MCF 10A (cell line): ENCODE measurements at places on chromosomes 1 and 21.

DNA sequence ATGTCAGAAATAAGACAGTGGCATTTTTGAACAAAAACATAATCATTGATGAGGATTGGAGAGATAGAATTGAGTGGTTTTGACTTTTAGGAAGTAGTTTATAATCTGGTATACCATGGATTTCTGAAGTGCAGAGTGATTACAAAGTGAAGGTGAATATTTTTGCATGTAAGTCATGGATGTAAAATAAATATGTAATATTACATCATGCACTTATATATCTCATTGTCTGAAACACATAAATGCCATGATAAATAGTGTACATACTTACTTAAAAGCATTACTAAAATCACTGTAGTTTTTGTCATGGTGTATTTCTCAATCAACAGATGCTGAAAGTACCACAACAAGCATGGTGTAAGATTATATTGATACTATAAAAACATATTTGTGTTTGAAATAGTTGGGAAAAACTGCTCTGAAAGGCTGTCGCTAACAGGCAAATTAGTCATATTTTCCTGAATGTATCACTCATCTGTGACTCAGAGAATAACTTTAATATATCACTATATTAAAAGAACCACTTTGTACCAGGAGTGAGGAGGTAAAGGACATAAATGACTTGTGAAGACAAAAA is 24.8 kb upstream of the RGS18 start:
- peak; percentile 57 for DNase-seq

DNA sequence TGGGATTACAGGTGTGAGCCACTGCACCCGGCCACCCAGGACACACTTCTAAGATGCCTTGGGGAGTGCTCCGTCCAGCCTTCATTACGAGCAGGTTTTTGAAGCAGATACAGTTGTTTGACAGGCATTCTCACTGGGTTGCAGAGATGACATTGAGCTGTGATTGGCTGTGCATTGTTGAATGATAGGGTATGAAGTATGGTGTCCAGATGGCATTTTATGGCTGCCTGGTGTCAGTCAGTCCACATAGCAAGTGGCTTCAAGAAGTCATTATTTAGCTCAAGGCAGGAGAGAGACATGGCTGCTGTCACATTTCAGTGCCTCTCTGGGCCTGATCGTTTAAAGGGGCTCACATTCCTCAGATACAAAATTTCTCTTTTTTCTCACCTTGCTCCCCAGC is 14.8 kb upstream of the PADI2 start:
- no peak for DNase-seq

DNA sequence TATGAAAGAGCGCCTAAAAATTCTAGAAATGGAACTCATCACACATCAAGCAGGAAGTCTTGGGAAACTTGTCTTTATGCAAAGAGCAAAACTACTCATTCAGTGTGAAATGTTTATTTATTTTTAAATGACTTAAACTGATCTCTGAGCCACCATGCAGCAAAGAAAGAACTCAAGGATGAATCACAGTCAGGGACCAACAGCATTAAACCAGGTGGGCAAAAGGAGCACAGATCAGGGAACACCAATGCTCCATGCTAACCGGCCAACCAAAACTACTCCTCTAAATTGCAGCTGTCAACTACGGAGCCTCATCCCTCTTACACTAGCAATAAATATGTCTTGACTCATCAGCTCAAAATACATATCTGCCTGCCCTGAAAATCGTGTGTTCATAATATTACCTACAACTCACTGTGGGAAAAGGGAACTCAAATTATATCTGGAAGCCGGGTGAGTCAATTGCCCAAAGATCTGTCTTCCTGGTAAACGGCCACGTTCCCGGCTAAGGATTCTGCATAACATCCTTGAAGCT is 129.2 kb downstream of the PTPN14 start:
- DNase-seq, result peak; percentile 84

DNA sequence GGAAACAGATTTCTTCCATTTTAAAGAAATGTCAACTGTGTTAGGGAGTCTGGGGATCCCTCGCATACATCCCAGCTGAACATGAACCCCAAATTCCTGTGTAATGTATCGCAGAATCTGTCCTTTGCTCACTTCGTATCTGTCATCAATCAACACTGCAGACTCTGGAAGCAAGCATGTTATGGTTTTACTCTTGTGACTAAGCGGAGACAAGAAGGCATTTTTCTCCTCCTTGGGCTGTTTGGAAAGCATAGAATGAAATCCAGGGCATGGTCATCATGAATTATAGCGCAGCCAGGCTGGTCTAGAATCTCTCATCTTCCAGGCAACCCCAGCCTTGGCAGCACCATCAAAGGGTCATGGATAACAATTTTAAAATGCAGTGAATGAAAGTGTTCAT is 290.2 kb downstream of the KIF26B start:
- DNase-seq, result no peak

DNA sequence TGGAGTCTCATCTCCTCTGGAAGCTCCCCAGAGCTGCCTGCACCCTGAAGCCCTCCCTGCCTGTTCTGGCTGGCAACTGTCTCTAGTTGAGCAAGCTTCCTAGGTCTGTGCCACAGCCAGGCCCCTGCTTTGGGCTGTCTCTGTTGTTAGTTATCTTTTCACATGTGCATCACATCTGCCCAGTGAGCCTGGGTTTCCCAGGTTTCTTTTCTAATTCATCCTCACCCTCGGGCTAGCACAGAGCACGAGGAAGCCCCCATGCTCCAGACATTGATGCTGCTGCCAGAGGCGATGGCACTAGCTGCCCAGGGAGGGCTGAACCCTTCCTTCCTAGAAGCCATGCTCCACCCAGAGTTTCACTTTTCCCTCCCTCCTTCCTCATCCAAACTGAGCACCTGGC is 27.2 kb downstream of the RASSF5 start:
- DNase-seq, result no peak

DNA sequence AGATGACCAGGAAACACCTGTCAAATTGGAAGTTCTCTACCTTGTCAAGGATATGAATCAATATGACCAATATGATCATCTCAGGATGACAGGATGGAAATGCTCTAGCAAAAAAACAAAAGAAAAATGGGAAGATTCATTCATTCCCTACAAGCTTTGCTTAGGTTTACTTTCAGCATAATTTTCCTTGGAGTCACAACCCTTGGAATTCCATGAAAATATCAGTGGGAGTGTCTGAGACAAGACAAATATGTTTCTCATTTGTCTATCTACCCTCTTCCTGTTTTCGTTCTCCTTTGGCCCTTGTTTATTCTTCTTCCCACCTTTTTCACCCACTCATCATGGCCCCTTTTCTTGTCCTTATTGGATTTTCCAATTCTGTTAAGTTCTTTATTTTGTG is 50.6 kb downstream of the COLGALT2 start:
- no peak for DNase-seq

- DNase-seq, result no peak
These were observed 30.6 kb downstream of the POFUT2 start for GRCh38 chr21:45256912-45257672.

- no peak for DNase-seq
These were observed 25.5 kb upstream of the LYST start for GRCh38 chr1:235892202-235892601.

- peak; percentile 47 for DNase-seq
These were observed 43.8 kb downstream of the DDR2 start for GRCh38 chr1:162676087-162676486.

GRCh38 chr21:14825514-14825974 is 239.3 kb downstream of the NRIP1 start:
- no peak for DNase-seq

DNA sequence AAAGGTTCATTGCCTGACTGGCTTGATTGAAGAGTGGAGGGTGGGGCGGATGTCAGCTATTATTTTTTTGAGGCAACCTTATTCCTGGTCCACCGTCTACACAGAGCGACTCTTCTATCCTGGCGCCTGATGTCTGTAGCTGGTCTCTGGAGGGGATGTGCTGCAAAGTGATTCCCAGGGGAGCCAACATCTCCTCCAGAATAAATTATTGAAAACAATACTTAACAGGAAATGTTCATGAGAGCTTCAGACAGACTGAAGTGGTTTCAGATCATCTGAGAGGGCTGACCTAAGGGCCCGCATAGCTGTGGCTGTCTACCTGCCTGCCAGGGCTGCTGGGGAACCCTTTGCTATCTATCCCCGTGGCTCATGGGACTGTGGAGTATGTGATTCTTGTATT is 66.7 kb downstream of the TEX35 start:
- DNase-seq, result no peak

DNA sequence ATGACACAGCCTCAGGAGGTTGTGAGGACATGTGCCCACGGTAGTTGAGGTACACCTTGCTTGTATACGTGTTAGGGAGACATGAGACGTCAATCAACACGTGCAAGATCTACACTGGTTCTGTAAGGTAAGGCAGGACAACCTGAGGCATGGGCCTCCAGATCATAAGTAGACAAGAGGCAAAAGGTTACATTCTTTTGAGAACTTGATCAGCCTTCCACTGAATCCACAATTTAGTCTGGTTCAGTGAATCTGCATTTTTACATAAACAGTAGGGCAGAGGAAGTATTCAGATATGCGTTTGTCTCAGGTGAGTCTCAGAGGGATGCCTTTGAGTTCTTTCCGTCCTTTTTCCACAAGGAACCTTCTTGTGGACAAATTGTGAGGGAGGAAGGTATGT is 348.9 kb downstream of the ASTN1 start:
- DNase-seq, result no peak

- DNase-seq, result no peak
These were observed 7.7 kb downstream of the S100PBP start for GRCh38 chr1:32825181-32825580.

- DNase-seq, result peak; percentile 55
These were observed 260.8 kb downstream of the GPATCH2 start for GRCh38 chr1:217369996-217370551.

DNA sequence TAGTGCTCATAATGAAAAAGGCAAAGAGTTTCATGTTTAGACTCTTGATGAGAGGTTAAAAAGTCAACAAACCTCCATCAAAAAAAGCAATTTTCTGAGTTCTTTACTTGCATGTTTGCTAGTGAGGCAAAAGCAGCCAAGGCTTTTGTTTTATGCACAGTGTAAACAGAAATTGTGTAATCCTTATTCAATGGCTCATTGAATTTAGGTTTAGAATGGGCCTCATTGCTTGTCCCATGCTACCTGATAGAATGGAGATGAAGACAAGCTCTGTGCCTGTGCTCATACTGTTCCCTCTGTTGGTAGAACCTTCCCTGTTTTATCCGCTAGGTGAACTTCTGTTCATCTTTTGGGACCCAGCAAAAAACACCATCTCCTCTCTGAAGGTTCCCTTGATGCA is 10.0 kb upstream of the LRRC8D start:
- DNase-seq, result no peak

- DNase-seq, result peak; percentile 34
These were observed 257.5 kb upstream of the PRMT6 start for GRCh38 chr1:106798991-106799390.

- DNase-seq, result no peak
These were observed 12.9 kb downstream of the EPB41 start for GRCh38 chr1:28927266-28927647.

- DNase-seq, result no peak
These were observed 5.5 kb upstream of the DDR2 start for GRCh38 chr1:162626761-162627160.

- DNase-seq, result no peak
These were observed 455.2 kb upstream of the RUNX1 start for GRCh38 chr21:35504277-35504676.

DNA sequence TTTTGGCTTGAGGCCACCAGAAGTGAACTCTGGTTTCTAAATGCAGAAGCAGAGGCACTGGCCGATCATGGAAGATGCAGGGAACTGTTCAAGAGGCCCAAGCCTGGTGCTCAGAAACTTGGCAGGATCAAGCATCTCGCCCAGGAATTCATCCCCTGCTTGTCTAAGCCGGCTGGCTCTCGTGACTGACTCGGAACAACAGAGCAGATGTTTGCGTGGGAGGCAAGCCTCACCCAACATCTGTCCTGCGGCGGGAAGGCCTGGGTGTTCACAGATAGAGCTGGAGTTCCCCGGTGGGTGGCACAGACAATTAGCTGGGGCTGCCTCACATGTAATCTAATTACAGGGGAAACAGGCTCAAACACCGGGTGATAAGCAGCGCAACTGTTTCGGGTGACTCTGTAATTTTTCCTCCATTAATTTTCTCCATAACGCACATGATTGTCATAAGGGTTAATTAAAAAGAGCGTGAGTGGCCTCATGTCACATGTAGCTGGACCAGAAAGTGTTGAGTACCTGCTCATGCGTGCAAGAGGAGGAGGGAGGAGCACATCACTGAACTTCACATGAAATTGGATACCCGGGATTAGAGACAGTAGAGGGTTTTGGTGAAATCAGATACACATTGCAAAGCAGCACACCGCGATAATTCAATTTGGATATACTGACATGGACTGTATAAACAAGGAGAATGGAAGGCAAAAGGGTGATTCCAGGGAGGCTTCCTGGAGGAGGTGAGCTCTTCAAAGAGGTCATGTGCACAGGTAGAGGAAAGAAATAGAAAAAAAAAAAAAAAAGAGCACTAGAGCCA is 180.0 kb downstream of the ETS2 start:
- DNase-seq, result peak; percentile 67

DNA sequence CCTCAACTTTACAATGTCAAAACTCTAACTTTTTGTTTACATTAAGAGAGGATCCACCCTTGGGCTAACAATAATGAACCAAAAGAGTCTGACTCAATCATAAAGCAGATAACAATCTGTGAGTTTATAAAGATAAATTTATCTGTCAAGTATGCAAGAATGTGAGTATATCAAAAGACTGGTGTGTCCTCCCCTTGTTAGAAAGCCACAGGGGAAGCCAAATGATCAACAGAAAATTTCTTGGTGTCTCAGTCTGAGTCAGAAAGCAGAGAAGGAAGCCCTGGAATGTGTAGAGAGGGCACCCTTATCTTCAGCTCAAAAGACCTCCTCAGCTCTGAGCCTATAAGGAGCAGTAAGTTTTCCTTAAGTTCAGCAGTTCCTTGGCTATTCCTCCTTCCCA is 13.9 kb upstream of the PDIK1L start:
- no peak for DNase-seq

DNA sequence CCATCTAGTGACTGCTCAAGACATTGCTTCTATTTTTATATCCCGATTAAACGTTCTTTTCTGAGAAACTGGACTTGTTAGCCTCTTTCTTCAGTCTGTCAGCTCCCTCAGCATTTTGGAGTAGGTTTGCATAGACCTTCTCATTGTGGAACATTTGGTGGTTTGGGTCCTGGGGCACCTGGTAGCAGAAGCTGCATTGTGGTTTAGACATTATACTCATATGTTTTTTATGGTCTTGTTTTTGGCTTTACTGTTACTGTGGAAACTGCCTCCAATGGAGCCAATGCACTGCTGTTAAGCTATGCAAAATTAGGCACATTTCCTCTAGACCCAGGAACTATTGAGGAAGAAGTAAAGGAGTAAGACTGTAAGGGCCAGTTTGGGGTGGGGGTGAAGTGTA is 36.7 kb upstream of the LRRC8B start:
- no peak for DNase-seq
